ENCODE measurements at places on chromosomes 2 and 18. TPM values are rescaled to one million over a fixed set of nuclear protein-coding genes. Genes with fewer than 3 reads are reported as not detected.

- no peak for DNase-seq
Observed at GRCh38 chr2:102264952-102265351, 46.4 kb upstream of the IL1RL1 start.

DNA sequence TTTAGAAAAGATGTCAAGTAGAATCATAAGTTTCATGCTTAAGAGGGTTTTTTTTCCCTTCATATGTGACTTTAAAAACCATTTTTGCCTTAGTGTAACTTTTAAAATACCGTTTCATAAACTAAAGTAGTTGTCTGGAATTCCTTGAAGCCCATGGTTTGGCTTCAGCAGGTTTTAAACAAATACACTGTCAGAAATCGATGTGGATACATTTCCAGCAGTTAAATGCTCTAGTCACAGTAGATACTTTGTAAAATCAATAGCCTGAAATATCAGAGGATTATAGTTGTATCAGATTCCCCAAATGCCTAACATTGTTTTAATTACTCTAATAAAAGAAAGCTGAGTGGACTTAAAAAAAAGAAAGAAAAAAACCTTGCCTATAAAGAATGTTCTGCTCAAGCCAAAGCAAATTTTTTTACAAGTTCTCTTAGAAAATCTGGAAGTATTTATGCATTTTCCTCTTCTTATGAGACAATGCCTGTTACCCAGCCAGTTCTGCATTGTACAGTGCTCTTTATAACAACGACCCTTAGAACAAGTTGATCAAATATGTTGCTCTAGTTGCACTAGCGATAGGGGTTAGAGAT is 260.5 kb downstream of the LTBP1 start:
- no peak for DNase-seq

GRCh38 chr2:225573603-225574002 is 174.1 kb downstream of the NYAP2 start:
- DNase-seq: no peak

DNA sequence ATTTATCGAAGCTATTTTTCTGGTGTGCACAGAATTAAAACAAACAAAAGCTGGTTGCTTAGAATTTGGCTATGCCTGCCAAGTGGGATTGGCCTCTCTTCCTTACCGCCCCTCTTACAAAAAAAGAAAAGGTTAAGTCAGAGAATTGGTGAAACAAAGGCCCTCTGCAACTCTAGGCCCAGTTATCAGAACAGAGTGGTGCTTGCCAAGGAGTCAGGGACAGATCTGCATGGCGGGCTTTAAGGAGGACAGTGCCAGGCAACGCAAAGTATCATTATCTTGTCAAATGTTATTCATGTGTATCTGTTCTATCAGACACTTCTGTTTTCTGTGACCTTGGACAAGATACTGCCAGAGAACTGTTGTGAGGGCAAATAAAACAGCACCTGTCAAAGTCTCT is 78.3 kb downstream of the TGIF1 start:
- no peak for DNase-seq

GRCh38 chr2:45260946-45261345 is 251.7 kb upstream of the SIX2 start:
- DNase-seq: no peak

- DNase-seq: no peak
Observed at GRCh38 chr2:86204458-86204857, 5.2 kb downstream of the MRPL35 start.

GRCh38 chr2:227872676-227873075 is 1.2 kb downstream of the DAW1 start:
- no peak for DNase-seq

GRCh38 chr2:65724336-65724735 is 291.9 kb upstream of the SPRED2 start:
- DNase-seq: no peak

DNA sequence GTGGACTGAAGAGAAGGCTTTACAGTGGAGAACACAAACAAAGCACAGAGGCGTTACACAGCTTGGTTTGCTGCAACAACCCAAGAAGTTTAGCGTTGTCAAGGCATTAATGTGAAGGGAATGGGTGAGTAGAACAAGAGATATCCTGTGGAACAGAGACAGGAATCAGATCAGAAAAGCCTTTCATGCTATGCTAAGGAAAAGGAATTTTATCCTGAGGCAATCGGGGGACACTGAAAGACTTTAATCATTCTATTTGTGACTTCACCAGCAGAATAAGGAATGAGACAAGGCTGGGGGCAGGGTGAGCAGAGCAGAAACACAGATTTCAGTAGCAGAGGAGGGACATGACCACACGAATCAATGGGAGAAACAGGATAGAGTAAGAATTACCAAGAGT is 600.7 kb downstream of the IRS1 start:
- DNase-seq: no peak

DNA sequence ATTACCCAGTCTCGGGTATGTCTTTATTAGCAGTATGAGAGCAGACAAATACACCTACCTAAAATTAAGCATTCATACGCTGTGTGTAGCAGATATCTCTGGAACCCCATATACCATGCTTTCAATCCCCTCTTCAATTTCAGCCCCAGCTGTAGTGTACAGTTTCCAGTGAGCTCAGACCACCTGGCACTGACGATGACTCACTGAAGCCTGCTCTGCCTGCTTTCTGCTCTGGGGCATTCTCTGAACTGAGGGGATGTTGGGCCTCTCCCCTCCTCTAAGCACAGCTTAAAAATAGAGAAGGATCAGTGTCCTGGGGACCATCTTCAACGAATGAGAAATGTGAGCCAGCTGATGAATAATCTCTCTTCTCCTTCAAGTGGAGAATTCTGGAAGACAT is 8.7 kb upstream of the CCL20 start:
- DNase-seq: no peak

GRCh38 chr2:25566694-25567093 is 106.7 kb downstream of the DTNB start:
- no peak for DNase-seq

GRCh38 chr2:113167962-113168340 is 5.8 kb upstream of the PSD4 start:
- DNase-seq: no peak

GRCh38 chr2:102773149-102773705 is 11.4 kb downstream of the TMEM182 start:
- DNase-seq: no peak

DNA sequence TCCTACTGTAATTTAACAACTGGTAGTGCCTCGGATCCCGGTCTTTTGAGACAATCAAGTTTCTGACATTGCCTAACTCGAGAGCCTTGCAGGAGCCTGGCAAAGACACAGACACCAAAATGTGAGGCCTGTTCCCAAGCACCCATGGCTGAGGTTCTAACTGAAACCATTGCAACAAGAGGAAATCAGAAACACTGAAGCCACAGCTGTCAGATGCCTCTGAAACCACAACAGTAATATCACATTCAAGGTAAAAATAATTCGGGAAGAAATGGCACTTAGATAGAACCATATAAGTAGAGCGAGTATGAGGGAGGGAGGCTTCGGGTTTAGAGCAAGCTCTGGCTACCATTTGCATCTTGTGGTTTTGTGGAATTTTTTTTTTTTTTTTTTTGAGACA is 285.9 kb downstream of the FBXO15 start:
- no peak for DNase-seq

GRCh38 chr2:64085936-64086335 is 58.3 kb downstream of the PELI1 start:
- no peak for DNase-seq

GRCh38 chr2:122875091-122875865 is 1119.8 kb downstream of the TSN start:
- DNase-seq: no peak

GRCh38 chr2:2588777-2589176 is 257.7 kb upstream of the MYT1L start:
- DNase-seq: no peak

GRCh38 chr2:96913398-96914202 is 43.7 kb upstream of the SEMA4C start:
- no peak for DNase-seq

DNA sequence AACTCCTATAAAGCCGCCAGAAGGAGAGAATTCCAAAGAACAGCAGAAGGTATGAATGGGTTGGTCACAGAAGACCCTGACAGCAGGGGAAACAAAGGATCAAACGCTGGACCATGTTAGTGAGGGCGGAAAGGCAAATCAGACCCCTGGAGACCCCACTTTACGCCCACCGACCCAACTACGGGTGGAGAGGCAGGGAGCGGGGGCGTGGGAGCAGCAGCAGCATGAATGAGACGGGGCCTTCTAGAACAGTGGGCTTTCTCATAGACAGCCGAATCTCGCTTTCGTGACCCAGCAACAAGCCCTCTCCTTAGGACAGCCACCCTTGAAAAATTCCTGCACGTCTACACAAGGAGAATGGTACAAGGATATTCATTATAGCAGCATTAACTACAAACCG is 191.0 kb downstream of the HDAC4 start:
- DNase-seq: no peak

DNA sequence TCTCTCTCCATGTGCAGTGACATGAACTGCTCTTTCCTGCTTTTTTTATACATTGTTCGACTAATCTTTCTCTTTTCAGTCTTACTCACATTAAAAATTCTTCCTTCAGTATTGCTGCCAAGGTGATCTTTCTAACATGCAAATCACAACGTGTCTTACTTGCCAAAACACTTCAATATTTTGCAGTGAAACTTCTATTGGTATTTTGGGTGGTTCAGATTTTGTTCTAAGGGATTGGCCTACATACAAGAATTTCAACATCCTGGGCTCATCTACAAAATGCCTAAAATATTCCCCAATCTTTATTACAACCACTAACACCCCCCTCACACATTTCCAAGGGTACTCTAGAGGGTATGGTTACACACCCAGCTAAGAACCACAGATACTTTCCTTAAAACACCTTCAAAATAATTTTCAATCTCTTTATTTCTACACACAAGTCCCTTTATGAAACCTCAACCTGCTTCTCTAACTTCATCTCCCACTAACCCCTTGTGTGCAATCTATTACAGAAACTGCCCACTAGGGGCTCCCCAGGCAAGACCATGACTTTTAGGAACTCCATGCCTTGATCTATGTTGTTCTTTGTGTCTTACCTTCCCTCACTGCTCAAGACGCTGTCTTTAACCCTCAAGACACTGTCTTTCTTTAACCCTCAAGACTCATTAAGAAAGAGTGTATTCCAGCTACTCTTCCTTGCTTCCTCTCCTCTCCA is 50.9 kb downstream of the COL3A1 start:
- DNase-seq: no peak

DNA sequence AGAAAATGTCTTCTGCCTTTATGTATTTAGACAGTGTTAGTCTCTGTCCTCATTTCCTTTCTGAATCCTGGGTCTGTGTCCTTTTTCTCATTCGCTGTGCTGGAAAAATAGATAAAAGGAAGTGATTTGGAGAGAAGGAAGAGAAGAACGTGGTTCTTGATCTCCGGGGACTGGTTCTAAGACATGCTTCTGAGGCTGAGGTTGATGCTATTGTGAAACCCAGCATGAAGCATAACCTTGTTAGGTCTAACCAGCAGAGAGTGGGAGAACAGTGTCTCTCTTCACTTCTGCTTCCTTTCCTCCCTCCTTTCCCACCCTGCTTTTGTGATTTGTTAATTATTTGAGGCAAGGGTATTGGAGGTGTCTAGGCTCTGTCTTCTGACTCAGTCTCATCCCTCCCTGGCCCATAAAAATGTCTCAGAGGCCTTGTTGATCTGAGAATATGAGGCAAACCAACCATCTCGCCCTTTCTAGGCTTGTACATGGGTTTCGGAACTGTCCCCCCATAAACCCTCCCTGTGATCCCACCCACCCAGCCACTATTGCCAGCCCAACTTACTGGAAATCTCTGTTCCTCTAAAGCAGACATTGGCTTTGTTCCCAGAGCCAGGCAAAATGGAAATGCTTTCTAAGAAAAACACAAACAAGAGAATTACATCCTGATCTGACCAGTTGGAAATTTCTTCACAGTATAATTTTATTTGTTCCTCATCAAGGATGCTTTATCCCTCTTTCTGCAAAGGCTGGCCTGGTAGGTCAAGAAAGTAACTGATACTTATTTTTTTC is 360.6 kb upstream of the TNP1 start:
- DNase-seq: no peak

DNA sequence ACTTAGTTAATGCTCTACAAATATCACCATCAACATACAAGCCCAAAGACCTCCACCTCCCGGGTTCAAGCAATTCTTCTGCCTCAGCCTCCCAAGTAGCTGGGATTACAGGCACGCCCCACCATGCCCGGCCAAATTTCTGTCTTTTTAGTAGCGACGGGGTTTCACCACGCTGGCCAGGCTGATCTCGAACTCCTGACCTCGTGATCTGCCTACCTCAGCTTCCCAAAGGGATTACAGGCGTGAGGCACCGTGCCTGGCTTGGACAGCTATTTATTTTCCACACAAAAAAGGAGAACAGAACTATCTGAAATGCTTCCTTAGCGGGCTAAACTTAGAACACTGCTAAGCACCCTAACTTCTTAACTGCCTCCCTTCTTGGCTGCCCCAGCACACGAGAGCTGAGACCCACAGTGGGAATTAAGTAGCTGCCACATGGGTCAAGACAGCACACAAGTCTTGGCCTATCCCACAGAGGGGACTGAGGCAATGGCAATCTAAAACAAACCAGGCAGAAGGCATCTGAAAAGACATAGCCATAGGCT is 24.8 kb downstream of the CYTIP start:
- DNase-seq: no peak

DNA sequence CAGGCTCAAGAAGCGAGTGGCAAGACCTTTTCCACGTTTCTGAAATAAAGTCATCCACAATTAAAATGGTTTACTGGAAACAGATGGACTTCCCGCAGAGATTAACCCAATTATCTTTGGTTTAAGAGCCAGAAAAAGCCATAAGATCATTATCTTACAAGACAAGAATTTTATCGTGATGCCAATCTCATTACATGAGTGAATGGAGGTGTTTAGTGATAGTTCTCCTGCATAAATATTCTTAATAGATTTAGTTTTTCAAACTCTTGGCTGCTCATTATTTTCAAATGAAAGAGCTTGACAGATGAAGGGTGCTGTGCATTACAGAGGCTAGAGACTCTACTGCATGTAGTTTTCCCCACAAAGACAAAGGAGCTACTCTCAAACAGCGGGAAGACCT is 1028.4 kb upstream of the PIK3C3 start:
- no peak for DNase-seq

GRCh38 chr2:18630101-18630500 is 40.7 kb upstream of the NT5C1B start:
- DNase-seq: no peak

- no peak for DNase-seq
Observed at GRCh38 chr18:74256190-74256589, 35.6 kb downstream of the CYB5A start.

DNA sequence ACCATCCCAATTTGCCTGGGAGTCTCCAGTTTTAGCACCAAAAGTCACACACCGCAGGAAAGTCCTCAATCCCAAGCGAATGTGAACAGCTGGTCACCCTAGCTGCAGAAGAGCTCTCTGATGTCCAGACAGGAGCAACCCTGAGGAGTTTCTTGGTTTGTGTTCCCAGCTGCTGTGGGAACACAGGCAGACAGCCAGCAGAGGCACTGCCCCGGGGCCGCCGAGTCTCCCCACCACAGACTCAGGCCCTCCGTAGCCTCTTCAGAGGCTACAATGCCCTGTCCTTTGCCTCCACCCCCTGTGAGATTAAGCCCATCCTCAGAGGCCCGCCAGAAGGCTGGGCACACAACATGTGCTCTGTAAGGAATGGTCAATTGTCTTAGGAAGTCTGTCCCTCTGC is 111.5 kb downstream of the TTC32 start:
- DNase-seq: no peak

The ASIC4 gene
- total RNA-seq: 0.99 TPM

The DNER gene
- total RNA-seq: 15.9 TPM

The NETO1 gene
- total RNA-seq: 13.3 TPM

The IWS1 gene
- total RNA-seq: 46.1 TPM

The GAREM2 gene
- 16.9 TPM for total RNA-seq

The MFSD6 gene
- 21.8 TPM for total RNA-seq

The DSC2 gene
- 352 TPM for total RNA-seq

The CXCR1 gene
- not detected for total RNA-seq

The MYO3B gene
- total RNA-seq: 1.2 TPM

The PSTPIP2 gene
- 9.6 TPM for total RNA-seq

The ACKR3 gene
- 44.6 TPM for total RNA-seq

The GREB1 gene
- 7.5 TPM for total RNA-seq
